ENCODE measurements at places on chromosomes 12 and 14.

GRCh38 chr14:22428700-22429291, 160.2 kb downstream of the DAD1 start:
- DNase-seq = no peak

- no peak for DNase-seq
These were observed 363.8 kb upstream of the TMEM132C start for GRCh38 chr12:127903146-127903545.

GRCh38 chr14:61670576-61670975, 24.7 kb upstream of the HIF1A start:
- no peak for DNase-seq

- no peak for DNase-seq
These were observed 121.4 kb downstream of the SLCO1B3 start for GRCh38 chr12:20931894-20932293.

GRCh38 chr12:104136577-104136976, 1.4 kb downstream of the NFYB start:
- no peak for DNase-seq

DNA sequence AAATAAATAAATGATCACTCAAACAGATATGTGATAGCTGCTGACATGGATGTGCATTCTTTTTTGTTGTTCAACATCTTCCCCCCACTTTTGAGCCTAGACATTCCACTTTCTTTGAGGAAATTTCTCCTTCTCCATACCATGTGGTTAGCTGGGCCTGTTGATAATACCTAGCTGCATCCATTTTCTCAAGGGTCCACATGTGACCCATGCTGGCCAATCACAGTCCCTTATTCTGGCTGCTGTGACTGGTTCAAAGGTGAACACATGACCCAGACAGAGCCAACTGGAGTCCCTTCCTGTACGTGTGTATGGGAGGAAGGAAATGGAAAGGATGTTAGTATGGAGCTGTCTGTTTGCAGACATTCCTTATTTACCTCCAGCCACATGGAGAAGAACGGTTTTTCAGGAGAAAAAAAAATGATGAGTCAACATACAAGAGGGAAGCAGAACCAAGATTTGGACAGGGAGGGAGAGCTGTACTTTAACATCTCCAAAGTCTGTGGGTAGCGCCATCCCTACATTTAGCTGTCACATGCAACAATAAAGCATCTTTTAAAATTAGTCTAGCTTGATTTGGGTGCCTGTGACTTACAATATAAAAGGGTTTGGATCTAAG, 391.7 kb upstream of the TBX3 start:
- no peak for DNase-seq

GRCh38 chr14:89108608-89109007, 284.2 kb downstream of the TTC8 start:
- DNase-seq = no peak

- no peak for DNase-seq
These were observed 7.2 kb downstream of the A2ML1 start for GRCh38 chr12:8829621-8830020.

GRCh38 chr12:14941369-14941768, 3.0 kb upstream of the ERP27 start:
- DNase-seq = no peak

DNA sequence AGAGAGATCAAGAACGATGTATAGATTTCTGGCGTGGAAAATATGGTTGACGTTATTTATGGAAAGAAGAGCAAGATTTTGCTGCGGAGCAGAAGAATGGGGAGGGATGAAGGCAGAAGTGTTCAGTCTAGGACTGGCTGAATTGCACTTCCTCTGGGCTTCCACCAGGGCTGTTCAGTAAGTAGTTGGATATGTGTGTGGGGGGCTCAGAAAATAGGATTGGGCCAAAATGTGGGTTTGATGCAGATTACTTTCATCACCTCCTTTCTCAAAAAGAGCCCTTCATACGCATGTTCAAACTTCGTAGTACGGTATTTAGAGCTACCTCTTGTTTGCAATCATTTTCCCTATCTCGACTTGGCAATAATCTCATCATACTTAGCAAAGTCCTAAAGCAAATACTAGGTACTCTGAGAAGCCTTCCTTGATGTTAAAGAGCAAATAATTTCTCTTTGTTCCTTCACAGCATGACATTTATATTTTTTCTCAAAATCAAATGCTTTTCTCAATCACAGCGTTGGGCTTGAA, 349.4 kb downstream of the NELL2 start:
- DNase-seq = no peak

DNA sequence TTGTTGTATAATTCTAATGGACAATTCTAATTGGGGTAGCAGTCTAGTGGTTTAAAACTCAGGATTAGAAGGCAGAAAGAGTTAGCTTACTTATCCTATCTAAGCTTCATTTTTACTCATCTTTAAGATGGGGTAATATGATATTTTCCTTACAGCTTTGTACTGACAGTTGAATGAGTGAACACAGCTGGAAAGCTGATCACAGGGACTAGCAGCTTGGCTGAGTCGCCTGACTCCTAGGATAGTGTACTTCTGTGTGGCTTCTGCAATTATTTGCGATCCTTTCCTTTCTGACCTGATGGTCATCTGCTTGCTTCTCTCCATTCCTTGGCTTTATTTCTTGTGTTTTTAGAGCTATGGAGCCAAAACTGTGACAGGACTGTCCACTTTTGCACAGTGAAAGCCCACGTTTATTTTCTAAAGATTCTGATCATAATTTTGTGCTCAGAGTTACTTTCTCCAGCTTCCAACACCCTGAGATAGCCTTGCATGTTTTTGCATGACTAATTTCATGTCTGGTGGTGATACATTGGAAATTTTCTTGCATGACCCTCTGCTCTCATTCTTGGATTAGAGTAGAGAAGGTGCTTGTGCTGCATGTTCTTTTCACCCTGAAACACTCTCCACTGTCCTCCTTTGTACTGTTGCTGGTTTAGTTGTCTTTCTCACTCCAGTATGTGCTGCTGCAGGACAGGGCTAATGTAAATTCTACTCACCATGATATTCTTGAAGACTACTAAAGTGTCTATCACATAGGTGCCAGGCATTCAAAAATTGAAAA, 377.0 kb upstream of the ATP2B1 start:
- DNase-seq = no peak

- no peak for DNase-seq
These were observed 122.0 kb downstream of the KCNC2 start for GRCh38 chr12:75087654-75088053.

GRCh38 chr14:98375566-98375965, 896.4 kb downstream of the BCL11B start:
- DNase-seq = no peak

- DNase-seq = no peak
These were observed 121.4 kb downstream of the RGS6 start for GRCh38 chr14:72053651-72054050.

DNA sequence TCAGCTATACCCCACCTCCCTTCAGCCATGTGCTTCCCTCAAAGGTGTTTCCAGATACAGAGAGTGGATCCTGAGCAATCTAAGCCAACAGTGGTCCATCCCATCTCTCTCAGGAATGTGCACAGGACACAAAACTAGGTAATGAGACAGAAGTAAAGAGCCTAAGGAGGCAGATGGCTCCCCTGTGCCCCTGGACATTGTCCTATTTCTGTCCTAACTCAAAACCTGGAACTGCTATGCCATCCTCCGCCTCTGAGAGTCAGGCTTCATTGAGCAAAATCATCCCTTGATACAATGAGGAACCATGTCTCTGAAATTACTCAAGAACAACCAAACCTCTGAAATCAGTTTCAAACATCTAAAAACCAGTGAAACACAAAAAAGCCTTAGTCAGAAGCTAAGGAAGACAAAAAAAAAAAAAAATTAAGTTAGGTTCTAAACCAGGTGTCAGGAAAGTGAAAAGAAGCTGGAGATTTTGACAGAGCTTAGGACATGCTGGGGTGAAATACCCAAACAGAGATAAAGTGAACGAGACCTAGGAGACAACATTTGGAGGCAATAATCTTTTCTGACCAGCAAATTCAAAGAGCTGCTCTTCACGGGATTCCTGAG, 200.3 kb upstream of the PLEKHG7 start:
- DNase-seq = no peak

GRCh38 chr12:130960787-130961186, 7.1 kb downstream of the ADGRD1 start:
- no peak for DNase-seq

DNA sequence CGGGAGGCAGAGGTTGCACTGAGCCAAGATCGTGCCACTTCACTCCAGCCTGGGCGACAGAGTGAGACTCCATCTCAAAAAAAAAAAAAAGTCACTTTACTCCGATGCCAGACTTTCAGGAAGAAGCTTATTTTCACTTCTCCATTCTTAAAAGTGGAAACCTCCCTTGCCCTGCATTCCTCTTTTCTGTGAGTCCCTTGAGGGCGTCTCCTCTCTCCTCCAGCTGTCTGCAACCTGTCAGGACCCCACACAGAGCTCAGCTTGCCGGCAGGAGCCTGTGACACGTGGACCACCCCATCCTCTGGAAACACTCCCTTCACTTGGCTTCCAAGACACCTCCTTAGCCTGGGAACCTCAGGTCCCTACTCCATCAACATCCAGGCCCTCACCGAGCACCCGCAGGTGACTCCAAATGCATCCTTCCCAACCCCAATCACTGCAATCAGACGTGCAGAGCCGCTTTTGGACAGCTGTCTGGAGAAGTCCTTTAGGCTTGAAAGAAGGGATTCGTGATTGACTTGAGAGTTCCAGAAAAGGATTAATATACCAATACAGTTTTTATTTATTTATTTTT, 34.3 kb downstream of the SLC15A4 start:
- no peak for DNase-seq

DNA sequence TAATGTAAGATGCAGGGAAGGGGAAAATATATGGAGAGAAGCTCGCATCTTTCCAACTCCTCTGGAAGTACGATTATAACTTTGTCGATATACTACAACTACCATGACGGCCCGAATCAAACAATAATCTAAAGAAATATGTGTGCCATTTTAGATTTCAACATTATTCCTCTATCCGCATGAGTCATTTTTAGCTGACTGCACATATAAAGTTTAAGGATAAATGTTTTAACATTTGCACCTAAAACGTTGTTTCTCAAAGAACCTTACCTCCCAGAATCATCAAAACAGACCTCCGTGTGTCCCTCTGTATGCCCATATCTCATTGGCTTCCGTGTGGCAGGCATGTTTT, 482 bp downstream of the WDHD1 start:
- DNase-seq = no peak

- no peak for DNase-seq
These were observed 111.4 kb downstream of the DACT1 start for GRCh38 chr14:58749066-58749669.

DNA sequence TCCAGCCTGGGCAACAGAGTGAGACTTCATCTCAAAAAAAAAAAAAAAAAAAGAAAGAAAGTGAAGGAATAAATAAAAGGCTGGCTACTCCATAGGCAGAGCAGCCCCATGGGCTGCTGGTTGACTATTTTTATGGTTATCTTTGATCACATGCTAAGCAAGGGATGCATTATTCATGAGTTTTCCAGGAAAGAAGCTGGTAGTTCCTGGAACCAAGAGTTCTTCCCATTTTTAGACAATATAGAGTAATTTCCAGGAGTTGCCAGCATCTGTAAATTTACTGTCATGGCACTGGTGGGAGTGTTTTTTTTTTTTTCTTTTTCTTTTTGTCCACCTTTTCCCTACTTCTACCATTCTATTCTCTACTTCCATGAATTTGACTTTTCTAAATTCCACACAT, 24.2 kb downstream of the FGD4 start:
- no peak for DNase-seq

- no peak for DNase-seq
These were observed 8.0 kb downstream of the IFT43 start for GRCh38 chr14:75993567-75994041.

DNA sequence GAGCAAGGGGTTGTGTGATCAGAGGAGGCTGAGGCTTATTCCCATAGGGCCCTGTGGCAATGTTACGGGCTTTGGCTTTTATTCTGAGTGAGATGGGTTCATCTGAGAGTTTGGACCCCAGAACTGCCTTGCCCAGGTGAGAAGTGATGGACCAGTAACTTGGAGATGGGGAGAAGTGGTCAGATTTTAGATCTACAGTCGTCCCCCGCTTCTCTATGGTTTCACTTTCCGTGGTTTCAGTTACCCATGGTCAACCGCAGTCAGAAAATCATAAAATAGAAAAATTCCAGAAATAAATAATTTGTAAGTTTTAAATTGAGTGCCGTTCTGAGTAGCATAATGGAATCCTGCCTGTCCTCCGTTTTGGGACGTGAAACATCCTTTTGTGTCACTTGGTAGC, 40.2 kb upstream of the PPP1CC start:
- DNase-seq = no peak

DNA sequence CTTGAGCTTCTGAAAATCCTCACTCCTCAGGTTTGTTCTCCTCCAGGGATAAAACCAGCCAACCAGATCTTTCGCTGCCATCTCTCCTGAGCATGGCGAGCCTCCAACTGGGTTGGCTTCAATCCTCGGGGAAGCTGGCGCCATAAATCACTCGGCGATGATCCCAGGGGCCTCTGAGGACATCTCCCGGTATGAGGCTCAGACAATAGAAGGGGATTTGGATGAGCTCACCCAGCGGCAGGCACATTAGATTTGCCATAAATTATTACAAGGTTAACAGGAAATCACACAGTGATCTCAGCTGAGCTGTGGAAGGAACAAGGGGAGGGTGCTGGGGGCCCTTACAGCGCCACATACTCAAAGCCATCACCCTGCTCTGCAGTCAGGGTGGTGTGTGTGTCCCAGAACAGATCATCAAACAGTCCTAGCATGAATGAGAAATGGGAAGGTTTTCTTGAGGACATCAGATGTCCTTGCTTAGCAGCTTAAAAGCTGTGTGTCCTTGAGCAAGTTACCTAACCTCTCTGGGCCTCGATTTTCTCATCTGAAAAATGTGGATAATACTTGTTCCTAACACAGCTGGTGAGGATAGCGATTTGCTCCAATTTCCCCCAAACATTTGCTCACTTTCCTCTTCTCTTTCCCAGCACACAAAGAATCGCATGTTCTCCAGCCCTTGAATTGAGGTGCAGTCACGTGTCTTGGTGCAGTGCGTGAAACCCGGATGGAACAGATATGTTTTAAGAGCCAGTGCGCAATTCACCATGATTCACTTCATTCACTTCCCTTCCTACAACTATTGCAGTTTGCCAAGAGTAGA, 142.8 kb downstream of the SCARB1 start:
- no peak for DNase-seq

DNA sequence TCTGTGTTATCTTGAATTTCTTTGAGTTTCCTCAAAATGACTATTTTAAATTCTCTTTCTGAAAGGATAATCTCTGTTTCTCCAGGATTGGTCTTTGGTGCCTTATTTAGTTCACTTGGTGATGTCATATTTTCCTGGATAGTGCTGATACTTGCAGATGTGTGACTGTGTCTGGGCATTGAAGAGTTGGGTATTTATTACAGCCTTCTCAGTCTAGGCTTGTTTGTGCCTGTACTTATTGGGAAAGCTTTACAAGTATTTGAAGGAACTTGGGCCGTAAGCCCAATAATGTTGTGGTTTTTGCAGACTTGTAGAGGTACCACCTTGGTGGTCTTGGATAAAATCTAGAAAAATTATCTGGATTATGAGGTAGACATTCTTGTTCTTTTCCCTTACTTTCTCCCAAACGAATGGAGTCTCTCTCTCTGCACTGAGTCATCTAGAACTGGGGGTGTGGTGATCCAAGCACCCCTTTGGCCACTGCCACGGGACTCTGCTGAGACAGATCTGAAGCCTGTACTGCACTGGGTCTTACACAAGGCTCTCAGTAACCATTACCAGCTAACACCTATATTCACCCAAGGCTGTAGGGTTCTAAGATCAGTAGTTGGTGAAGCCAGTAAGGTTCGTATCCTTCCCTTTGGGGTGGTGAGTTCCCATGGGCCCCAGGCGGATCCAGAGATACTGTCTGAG, 703.7 kb upstream of the MGAT4C start:
- DNase-seq = no peak

Measured in iPS DF 6.9 (cell line).